ENCODE measurements at places on chromosomes 11 and 22.

DNA sequence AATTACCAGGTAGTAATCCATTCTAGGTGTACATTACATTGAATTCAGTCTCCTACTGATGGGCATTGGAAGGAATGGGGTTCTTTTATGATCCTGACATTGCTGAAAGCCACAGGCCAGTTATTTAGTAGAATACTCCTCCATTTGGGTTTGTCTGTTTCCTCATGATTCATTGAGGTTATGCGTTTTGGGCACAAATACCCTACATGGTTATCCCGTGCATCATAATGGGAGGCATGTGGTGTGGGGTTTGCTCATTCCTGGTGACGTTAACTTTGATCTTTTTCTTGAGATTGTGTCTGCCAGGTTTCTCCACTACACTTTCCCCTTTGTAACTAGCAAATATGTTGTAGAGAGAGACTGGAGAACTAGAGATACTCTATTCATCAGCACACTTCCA lies 5.5 kb downstream of the FOLR3 start:
- no peak for DNase-seq

DNA sequence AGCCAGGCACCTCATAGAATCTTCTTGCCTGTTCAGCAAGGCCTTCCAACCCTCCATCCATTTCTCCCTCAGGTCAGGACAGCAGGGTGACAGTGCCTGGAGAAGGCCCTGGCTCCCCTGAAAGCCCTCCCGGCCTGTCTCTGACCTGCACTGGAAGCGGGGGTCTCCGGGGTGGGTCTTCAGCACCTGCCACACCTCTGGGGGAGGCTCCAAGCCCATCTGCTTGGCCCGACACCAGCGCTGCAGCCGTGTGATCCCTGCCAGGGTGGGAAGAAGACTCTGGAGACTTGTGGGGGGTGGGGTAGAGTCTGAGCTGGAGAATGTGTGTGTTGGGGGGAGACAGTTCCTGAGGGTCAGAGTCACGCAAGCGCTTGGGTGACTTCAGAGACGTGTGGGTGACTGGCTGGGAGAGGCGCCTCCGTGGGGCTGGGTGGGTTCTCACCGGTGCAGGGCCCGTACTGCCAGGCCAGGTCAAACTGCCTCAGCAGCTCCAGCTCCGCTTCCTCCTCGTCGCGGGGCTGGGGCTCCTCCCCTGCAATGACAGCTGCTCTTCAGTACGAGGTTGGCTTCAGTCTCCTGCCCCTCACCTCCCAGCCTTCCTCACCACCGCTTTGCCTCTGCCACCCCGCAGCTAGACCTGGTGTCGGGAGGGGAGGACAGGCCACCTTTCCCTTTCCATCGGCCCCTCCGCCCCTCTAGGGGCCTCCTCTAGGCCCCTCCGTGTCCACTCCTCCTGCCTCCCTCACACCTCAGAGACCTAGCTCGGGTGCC lies 615 bp downstream of the POLD4 start:
- peak; percentile 50 for DNase-seq

- DNase-seq, result no peak
These were observed 36.5 kb upstream of the TOLLIP start for GRCh38 chr11:1345737-1346513.

GRCh38 chr11:91773090-91773489 lies 451.5 kb upstream of the FAT3 start:
- no peak for DNase-seq

GRCh38 chr11:68312780-68313573 lies 586 bp downstream of the LRP5 start:
- no peak for DNase-seq
